Left ventricle myocardium inferior (tissue), 1 donor: ENCODE measurements at places on chromosomes 5 and 9. TPM values are rescaled to one million over a fixed set of nuclear protein-coding genes. Genes with fewer than 3 reads are reported as not detected.

ZNF454 gene
- total RNA-seq, result 2.6 TPM

TRIM36 gene
- 0.44 TPM for total RNA-seq

SV2C gene
- total RNA-seq, result 0.44 TPM

PCDHB16 gene
- total RNA-seq, result 1.4 TPM

NACC2 gene
- 29.5 TPM for total RNA-seq

FBLL1 gene
- not detected for total RNA-seq

HRCT1 gene
- total RNA-seq, result 6.2 TPM

DMRT3 gene
- not detected for total RNA-seq

DMGDH gene
- 2.4 TPM for total RNA-seq

NDUFA8 gene
- total RNA-seq, result 311 TPM

PRRX2 gene
- total RNA-seq, result 0.85 TPM

EIF4E1B gene
- total RNA-seq, result not detected

SSNA1 gene
- 72.3 TPM for total RNA-seq

SPRY4 gene
- total RNA-seq, result 10.2 TPM

C9orf50 gene
- total RNA-seq, result not detected

AGXT2 gene
- not detected for total RNA-seq

NDST1 gene
- 58.9 TPM for total RNA-seq

NDUFB6 gene
- total RNA-seq, result 174 TPM

NFIB gene
- 110 TPM for total RNA-seq

ADAMTS19 gene
- total RNA-seq, result 0.38 TPM

DAB2 gene
- 28.5 TPM for total RNA-seq

IRX4 gene
- total RNA-seq, result 18.6 TPM

HNRNPA0 gene
- 13.1 TPM for total RNA-seq

ARL14EPL gene
- not detected for total RNA-seq

ZMAT2 gene
- total RNA-seq, result 35.5 TPM

GABRA6 gene
- total RNA-seq, result not detected

TAF11L9 gene
- total RNA-seq, result not detected

GRXCR2 gene
- 1.1 TPM for total RNA-seq

GEMIN5 gene
- total RNA-seq, result 14.0 TPM

SYNPO gene
- total RNA-seq, result 715 TPM

CER1 gene
- not detected for total RNA-seq

MAP3K1 gene
- total RNA-seq, result 5.7 TPM
